ENCODE measurements at places on chromosomes 16 and 17.

GRCh38 chr16:10658943-10659342, 35.8 kb downstream of the TEKT5 start:
- no peak for DNase-seq

- DNase-seq: no peak
These were observed 1131.0 kb upstream of the GOT2 start for GRCh38 chr16:59864981-59865666.

GRCh38 chr16:57629516-57630406, 1.3 kb downstream of the ADGRG1 start:
- no peak for DNase-seq

DNA sequence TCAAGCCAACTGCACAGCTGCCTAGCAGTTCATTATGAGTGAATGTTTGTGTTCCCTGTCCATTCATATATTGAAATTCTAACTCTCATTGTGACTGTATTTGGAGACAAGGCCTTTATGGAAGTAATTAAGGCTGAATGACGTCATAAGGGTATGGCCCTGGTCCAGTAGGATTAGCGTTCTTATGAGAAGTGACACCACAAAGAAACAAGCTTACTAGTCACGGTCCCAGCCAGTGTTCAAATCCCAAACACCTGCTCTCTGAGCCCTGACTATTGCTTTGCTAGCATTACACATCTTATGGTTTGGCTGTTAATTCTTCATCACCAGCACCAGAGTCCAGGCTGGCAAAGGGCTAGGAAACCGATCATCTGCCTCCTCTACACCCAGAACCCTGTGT, 2.2 kb downstream of the ZNF668 start:
- no peak for DNase-seq

GRCh38 chr16:12868169-12868568, 33.2 kb upstream of the SHISA9 start:
- DNase-seq: no peak

GRCh38 chr17:49873466-49873865, 25.6 kb upstream of the TAC4 start:
- no peak for DNase-seq

GRCh38 chr17:37828651-37829124, 83.8 kb upstream of the HNF1B start:
- no peak for DNase-seq

Measured in naive thymus-derived CD8-positive, alpha-beta T cell (primary cell).